ENCODE measurements at places on chromosomes 1 and 21.

GRCh38 chr1:226939438-226940028, 561 bp upstream of the COQ8A start:
- H3K36me3 ChIP-seq = no peaks in the 10 kb centered on the region
- peak overlapping the region; percentile 94 for H3K27ac ChIP-seq

DNA sequence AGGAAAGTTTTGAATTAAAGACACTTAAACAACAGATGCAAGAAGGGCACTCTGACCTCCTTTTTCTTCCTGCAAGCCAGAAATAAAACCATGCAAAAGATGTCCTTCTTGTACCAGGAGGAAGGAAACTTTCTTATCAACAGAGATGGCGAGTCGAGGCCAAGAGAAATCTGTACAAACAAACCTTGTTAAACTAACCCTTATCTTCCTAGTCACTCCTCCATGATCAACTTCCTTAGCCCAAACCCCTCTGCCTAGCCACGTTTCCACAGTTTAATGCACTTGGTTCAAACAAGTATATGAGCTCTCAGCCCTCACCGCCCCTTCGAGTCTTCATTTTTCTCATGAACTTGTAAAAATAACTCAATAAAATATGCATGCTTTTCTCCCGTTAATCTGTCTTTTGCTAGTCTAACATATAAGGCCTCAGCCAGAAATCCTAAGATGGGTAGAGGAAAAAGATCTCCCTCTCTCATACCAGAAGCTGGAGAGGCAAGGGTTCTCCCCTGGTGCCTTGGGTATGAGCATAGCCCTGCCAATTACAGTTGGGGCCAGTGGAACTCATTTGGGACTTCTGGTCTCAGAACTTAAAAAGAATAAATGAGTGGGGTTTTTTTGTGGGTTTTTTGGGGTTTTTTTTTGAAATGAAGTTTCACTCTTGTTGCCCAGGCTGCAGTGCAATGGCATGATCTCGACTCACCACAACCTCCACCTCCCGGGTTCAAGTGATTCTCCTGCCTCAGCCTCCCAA, 141.7 kb upstream of the SOD1 start:
- no peaks in the 10 kb centered on the region for H3K27me3 ChIP-seq
- no peak overlapping the region for H3K27ac ChIP-seq
- no peak for DNase-seq
- no peak overlapping the region for H3K4me3 ChIP-seq

- no peaks in the 10 kb centered on the region for H3K27me3 ChIP-seq
- H3K4me1 ChIP-seq = no peaks in the 10 kb centered on the region
- no peak for DNase-seq
These were observed 153.0 kb downstream of the GABPA start for GRCh38 chr21:25887646-25888306.

GRCh38 chr1:213320191-213320870, 269.3 kb downstream of the RPS6KC1 start:
- no peaks in the 10 kb centered on the region for H3K36me3 ChIP-seq
- H3K27ac ChIP-seq = no peak overlapping the region
- DNase-seq = no peak
- no peaks in the 10 kb centered on the region for H3K4me1 ChIP-seq
- no peak overlapping the region for H3K4me3 ChIP-seq

DNA sequence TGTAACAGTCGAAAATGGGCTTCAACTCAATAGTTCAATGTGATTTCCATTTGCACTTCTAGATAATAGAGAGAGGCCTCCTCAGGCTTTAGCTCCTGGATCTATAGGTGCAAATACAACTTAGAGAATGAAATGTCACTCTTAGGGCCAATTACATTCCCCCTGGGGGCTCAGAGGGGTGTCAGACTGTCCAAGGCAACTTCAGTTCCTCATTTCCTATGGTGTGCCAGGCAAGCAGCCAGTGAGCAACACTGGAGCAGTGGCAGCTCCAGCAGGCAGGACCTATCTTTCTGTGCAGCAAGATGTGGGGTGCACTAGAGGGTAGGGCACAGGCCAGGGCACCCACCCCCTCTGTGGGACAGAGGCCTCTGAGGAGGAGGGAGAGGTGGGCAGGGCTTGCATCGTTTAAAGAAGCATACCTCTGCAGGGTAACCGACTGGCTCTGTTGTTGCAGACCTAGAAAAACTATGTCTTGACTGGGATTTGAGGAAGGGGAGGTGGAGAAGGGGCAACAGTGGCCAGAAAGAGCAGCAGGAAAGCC, 97.3 kb downstream of the SUSD4 start:
- no peak overlapping the region for H3K27ac ChIP-seq
- no peaks in the 10 kb centered on the region for H3K27me3 ChIP-seq
- no peaks in the 10 kb centered on the region for H3K36me3 ChIP-seq
- DNase-seq = no peak

DNA sequence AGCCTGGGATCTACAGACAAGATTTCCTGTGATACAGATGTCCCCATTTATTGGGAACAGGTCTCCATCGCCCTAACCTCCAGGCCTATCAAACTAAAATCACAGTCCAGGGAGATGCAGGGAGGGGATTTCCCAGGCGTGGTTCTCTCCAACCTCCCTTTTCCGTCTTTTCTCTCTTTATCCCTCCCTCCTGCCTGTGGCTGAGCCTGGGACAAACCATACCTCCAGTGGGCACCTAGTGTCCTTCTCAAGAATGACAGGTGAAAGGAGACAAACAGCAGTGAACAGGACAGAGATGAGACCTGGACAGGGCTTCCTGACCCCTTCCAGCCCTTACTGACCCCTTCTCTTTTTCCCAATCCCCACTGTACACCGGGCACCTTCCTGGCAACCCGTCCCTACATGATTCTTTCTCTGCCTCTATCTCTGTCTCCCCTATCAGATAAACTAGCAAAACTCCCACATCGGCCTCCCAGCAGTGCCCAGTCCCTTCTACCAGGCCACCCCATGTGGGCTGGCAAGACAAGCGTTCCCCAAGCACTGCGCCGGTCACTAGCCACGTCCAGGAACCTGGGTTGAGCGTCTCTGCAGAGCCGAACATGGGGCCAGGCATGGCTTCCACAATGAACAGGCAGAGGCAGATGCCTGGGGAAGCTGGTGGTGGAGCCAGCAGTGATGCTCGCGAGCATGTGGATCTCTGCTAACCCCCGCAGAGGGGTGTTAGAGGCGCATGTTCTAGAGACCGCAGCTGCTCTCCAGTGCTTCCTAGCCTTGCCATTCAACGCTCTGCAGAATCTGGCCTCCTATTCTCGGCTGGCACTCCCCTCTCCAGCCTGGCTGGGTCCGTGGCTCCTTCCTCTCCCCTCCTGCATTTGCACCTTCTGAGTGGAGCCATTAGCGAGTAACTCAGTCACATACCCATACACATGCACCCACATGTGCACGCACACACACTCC, 54.7 kb downstream of the ELK4 start:
- no peak overlapping the region for H3K27ac ChIP-seq
- peaks cover 71% of the 10 kb centered on the region for H3K27me3 ChIP-seq
- no peaks in the 10 kb centered on the region for H3K36me3 ChIP-seq
- no peak overlapping the region for H3K4me3 ChIP-seq
- no peak for DNase-seq

GRCh38 chr1:39979654-39980053, 24.7 kb downstream of the MFSD2A start:
- no peaks in the 10 kb centered on the region for H3K27me3 ChIP-seq
- DNase-seq = no peak
- H3K4me3 ChIP-seq = no peak overlapping the region

- no peaks in the 10 kb centered on the region for H3K4me1 ChIP-seq
- H3K27me3 ChIP-seq = no peaks in the 10 kb centered on the region
- no peak overlapping the region for H3K4me3 ChIP-seq
- no peak for DNase-seq
These were observed 54.0 kb downstream of the RAB3B start for GRCh38 chr1:51936531-51936930.

DNA sequence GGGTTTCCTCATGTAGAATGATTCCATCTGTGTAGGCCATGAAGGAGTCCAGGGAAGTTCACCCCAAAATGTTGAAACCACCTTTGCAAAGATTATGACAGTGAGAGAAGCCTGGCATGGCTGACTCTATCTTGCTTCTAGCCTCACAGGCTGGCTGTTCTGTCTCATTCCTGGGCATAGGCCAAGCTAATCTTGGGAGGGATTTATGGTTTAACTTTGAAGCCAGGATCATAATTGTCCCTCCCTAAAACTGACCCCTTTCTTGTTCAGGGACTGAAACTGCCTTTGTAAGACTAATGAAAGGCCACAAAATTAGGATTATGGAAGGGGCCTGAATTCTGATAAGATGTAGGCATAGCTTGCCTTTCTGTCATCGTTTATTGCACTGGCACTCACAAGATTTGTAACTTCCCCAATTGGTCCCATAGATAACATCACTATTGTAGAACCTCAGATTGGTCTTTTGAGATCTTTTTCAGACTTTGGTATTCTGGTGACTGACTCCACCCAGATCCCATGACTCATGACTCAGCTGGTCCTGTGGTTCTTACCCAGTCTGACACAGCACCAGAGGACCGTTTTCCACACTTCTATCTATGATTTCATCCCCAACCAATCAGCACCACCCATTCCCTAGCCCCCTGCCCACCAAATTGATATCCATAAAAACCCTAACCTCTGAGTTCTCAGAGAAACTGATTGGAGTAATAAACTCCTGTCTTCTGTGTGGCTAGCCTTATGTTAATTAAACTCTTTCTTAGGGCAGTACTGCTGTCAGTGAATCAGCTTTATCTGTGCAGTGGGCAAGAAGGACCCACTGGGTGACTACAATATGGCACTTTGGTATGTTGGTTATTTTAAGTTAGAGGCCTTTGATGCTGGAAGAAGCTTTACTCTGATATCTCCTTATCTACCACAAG, 13.6 kb upstream of the LAMTOR5 start:
- no peak for DNase-seq

DNA sequence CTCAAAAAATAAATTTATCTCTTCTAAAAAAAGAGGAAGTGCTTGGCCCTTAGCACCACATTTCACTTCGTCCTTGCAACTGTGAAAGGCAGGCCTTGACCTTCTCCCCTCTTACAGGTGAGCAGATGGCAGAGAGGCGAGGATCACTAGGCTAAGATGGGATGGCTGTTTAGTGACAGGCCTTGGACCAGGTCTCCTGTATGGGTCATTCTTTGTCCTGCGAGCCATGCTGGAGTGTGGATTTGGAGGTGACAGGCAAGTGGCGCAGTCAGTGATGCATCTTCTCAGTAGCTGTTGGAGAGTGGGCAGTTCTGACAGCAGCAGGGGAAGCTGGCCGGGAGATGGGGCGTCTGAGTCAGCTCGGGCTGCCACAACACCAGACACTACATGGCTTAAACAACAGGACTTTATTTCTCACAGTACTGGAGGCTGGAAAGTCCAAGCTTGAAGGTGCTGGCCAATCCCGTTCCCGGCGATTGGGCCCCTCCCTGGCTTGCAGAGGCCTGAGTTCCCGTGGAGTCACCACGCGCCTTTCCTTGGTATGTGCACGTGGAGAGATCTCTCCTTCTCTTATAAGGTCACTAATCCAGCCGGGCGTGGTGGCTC, 16.5 kb downstream of the SLC27A3 start:
- H3K4me1 ChIP-seq = peaks cover 30% of the 10 kb centered on the region
- H3K4me3 ChIP-seq = peak overlapping the region; percentile 8
- DNase-seq = peak; percentile 33
- peak overlapping the region; percentile 73 for H3K27ac ChIP-seq
- H3K27me3 ChIP-seq = no peaks in the 10 kb centered on the region

DNA sequence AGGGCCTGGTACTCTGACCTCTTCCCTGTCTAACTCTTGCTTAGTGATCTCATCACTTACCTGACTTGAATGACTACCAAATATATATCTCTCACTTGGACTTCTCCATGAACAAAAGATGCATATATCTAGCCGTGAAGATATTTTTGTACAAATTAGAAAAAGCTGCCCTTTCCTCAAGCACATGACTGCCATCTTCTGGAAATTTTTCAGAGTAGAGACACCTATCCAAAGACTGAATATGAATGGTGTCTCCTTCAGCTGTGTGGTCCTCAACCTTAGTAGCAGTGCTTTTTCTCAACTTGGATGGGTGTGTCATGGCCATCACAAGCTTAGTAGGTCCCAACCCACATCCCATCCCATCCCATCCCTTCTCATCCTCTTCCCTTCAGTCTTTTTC, 142.3 kb downstream of the DNM3 start:
- H3K4me1 ChIP-seq = no peaks in the 10 kb centered on the region
- no peaks in the 10 kb centered on the region for H3K27me3 ChIP-seq
- no peaks in the 10 kb centered on the region for H3K36me3 ChIP-seq
- DNase-seq = peak; percentile 20

DNA sequence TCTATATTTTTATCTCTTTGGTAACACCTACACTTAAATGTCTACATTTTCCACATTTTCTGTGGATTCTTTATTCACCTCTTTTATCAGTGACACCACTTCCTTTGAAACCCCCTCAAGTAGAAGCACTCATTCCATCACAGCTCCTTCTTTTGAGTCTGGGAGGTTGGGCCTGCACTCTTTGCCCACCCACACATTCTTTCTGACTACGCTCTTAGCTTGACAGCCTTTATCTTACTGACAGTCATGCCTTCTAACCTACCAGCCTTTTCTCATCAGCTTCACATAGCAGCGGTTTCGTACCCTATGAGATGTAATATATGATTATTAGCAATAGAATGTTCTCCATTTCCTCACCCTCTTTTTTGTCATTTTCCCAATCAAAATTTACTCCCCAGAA, 151.9 kb downstream of the TNFSF18 start:
- no peak for DNase-seq
- H3K4me1 ChIP-seq = peaks cover 38% of the 10 kb centered on the region
- no peak overlapping the region for H3K4me3 ChIP-seq
- no peaks in the 10 kb centered on the region for H3K36me3 ChIP-seq
- H3K27ac ChIP-seq = no peak overlapping the region
- H3K27me3 ChIP-seq = peaks cover 45% of the 10 kb centered on the region

DNA sequence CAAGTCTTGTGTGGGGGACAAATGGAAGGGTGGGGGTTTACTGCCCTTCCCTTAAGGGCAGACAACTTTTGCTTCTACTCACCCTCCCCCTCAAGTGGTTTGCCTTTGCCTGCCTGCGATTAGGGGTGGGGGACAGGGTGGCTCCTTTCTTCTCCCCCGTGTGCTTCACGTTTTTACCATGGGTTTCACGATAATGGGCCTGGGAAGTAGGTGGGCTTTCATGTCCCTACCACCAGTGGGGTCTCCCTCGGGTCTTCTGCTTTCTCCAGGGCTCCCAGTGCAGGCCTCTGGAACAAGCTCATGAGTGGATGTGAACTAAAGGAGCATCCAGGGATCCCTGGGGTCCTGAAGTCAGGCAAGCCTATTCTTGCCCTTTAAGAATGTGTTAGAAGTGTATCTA, 21.6 kb downstream of the UTP25 start:
- H3K4me3 ChIP-seq = no peak overlapping the region
- no peak for DNase-seq
- H3K27ac ChIP-seq = no peak overlapping the region
- H3K27me3 ChIP-seq = no peaks in the 10 kb centered on the region
- peaks cover 15% of the 10 kb centered on the region for H3K36me3 ChIP-seq
